Fibroblast of skin of scalp (primary cell): ENCODE measurements at places on chromosomes 5 and 9.
A peak's percentile ranks its signal among the peaks of the same experiment; 100 is the strongest.

DNA sequence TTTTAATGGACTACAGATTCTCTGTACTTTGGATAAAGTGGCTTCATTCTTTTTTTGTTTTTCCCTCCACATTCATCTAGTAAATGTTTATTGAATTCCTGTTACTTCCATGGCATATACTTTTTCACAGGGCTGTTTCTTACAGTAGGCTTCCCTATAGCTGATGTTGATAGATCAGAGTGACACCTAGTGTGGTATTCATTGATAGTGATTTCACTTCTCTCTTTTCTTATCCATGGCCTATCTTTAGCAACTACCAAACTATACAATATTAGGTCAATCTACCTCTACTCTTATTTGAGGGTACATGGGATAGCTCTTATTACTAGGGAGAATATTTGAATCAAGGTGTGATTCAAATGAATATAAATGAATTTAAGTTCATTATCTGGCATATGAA, 35.8 kb downstream of the FSD1L start:
- no peak for DNase-seq

GRCh38 chr5:159947708-159948358, 31.6 kb downstream of the ADRA1B start:
- peak; percentile 53 for DNase-seq

- no peak for DNase-seq
Measured at GRCh38 chr5:6432206-6432605, 16.5 kb upstream of the UBE2QL1 start.

GRCh38 chr9:35510754-35511428, 21.0 kb downstream of the RUSC2 start:
- peak; percentile 100 for DNase-seq

DNA sequence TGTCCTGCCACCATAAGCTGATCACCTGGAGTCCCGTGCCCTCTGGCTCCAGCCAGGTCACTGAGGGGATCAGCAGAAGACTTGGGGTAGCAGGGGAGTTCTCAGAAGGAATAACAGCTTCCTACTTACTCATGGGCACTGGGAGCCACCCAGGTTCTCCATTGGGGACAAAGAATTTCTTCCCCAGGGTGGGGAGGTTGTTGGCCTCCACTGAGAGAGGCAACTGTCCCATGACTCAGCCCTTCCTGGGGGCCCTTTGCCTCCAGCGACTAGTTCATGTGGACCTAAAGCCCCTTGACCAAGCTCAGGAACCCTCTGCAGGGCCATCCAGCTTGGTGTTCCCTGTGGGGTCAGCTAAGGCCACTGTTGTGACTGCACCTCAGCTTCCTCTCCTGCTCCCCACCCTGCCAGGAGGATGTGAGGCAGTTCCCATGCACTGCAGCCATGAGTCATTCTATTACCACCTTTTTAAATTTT, 175.0 kb downstream of the AUH start:
- DNase-seq: no peak

DNA sequence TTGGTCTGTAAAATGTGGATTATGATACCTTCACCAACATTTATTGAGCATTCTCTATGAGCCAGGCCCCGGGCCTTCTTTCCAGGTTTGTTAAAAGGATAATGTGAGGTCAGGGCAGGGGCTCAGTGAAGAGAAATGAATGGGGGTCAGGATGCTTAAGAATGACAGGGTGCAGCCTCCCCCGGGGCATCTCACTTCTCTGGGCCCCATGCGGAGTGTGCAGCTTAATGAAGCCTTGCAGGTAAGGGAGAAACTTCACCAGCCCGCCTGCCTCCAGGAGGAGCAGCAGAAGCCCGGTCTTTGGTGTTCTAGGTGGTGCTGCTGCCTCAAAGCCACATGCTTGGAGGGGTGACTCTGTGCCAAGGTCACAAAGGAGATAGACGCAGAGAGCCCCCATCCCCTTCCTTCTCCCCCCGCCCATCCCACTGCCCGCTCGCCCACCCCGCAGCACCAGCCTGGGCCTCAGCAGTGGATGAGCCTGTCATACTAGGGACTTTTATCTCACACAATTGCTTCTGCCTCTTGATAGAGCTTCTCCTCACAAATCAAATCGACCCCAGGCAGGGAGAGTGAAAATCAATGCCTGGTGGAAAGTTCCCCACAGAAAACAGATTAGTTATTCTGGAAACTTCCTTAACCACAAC, 244.8 kb downstream of the PBX3 start:
- DNase-seq: no peak

GRCh38 chr5:179215576-179215975, 129.7 kb downstream of the ADAMTS2 start:
- DNase-seq: peak; percentile 26

GRCh38 chr9:105330755-105331154, 86.3 kb downstream of the SLC44A1 start:
- DNase-seq: no peak

DNA sequence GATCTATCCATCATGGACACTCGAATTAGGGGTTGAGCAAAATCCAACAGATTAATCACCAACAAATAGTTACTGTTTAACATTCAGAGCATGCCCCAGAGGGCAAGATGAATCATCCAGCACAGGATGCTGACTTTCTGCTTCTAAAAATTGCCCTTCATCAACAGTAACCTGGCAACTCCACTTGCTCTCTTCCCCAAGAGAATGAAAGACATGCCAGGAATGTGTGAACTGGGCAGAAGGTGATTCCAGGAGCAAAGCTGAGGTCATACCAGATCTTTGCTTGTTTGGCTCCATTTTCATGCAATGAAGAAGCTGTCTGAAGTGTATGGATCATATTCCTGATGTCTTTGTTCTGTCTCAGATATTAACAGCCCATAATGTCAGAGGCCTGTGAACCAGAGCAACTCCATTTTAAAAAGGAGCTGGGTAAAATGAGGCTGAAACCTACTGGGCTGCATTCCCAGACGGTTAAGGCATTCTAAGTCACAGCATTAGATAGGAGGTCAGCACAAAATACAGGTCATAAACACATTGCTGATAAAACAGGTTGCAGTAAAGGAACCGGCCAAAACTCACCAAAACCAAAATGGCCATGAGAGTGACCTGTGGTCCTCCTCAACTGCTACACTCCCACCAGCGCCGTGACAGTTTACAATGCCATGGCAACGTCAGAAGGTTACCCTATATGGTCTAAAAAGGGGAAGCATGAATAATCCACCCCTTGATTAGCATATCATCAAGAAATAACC, 2.5 kb upstream of the ZNF367 start:
- DNase-seq: peak; percentile 92

DNA sequence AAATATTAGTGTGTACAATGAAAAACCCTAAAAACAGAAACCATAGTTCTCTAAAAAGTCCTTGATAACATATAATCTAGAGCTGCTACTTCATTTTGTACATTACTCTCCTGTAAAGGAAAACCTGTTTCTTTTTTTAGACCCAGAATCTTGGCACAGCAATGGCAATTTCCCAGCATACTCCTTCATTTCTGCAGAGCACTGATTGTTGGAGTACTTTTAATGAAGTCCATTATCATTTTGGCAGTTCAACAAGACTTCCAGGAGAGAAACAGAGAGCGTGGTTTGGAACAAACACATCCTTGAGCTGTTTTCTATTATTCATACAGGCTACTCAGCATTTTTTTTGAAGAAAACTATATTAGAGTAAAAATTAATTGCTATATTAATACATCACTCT, 22.7 kb upstream of the MROH2B start:
- no peak for DNase-seq

- peak; percentile 5 for DNase-seq
Measured at GRCh38 chr5:30279237-30279636, 914.2 kb upstream of the CDH6 start.

GRCh38 chr9:99299211-99300102, 77.4 kb downstream of the SEC61B start:
- DNase-seq: peak; percentile 67

- no peak for DNase-seq
Measured at GRCh38 chr5:97449172-97449571, 266.1 kb upstream of the RIOK2 start.

GRCh38 chr5:37045703-37046102, 169.1 kb downstream of the NIPBL start:
- no peak for DNase-seq

- DNase-seq: peak; percentile 18
Measured at GRCh38 chr5:123659495-123659894, 147.5 kb downstream of the CSNK1G3 start.

- peak; percentile 73 for DNase-seq
Measured at GRCh38 chr5:10563945-10564837, at the start of gene ANKRD33B. Gene ANKRD33B, plus strand, starts transcription at chr5:10564070. Its CDS starts 398 bp downstream, at chr5:10564468.

DNA sequence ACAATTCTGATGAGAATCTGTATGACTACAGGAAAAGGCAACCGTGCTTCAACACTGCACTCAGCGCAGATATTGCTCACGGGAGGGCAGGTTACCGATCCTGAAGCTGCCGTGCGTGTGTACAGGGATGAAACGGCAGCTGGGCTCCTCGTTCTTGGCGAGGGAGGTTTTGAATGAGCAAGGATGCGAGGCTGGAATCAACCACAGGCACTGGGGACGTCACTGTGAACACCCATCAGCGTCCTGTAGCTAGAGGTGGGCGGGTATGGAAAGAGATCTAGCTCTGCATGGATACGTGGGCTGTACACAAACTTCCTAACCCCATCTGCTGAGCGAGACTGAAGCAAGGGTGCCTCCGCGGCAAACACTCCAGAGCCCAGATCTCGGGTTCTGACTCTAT, 84.3 kb upstream of the COL5A1 start:
- no peak for DNase-seq

DNA sequence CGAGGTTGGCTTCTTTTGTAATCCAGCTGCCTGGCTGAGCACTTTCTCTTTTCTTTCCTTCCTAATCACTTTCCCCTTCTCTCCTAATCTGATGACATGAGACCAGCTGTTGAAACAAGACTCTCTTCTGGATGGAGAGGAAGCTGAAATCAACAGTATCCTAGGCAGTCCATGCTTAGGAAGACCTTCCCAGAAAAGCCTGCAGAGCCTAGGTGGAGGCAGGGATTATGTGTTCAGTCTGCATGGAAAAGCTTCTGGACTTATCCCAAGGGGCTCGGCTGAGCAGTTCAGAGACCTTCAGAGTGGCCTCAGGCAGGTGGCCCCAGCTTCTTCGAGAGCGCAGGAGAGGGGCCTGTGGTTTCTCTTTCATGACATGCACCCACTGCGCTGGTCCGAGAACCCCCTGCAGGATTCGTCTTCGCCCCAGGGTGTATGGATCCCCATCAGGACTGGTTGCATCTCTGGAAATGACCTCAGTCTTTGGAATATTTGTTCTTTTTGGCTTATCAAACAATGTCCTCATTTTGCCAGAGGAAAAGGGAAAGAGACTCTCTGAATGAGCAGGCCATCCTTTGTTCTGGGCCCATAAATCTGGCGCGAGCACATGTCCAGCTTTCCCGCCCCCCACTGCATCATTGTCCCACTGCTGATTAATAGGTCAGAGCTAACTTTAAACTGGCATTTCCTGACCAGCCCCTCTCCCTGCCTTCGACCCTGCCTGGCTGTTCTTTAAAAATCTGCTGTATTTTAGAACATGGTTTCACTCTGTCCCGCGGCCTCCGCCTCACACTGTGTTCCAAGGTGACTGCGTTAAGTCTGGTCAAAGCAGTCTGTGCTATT, 177.9 kb upstream of the KLF4 start:
- no peak for DNase-seq

GRCh38 chr5:115551415-115551814, 6.8 kb upstream of the FEM1C start:
- peak; percentile 43 for DNase-seq

DNA sequence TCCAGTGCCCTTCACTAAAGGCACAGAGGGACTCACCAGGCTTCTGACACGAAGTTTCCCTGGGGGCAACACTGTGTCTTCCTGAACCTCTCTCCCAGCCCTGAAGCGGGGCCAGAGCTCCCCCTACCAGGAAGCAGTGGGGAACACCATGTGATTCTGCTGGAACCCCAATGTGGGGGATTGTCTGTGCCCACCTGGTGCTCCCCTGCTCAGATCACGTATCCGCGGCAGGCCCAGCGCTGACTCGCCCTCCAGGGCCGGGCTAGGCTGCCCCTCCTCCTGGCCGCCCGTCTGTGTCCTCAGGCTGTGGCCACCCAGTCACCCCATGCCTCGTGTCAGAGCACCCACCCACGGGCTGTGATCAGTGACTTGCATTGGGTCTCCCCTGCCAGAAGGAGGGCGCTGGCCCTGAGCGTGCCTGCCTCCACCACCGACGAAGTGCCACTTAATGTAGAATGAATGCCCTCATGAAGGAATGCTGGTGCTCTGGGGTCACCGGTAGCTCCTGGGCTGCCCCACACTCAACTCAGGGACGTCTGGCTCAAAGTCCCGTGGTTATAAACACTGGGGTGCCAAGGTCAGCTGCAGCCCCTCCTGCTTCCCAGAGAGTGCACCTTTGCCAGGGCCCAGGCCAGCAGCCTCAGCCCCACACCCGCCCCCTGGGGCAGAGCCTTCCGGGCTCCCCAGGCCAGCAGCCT, 22.1 kb downstream of the SARDH start:
- peak; percentile 38 for DNase-seq

- DNase-seq: peak; percentile 34
Measured at GRCh38 chr9:119370816-119371215, 1.6 kb upstream of the BRINP1 start.

GRCh38 chr5:147461915-147462314, 48.0 kb downstream of the DPYSL3 start:
- peak; percentile 46 for DNase-seq

GRCh38 chr5:173637340-173637739, 20.9 kb upstream of the BOD1 start:
- DNase-seq: no peak

GRCh38 chr5:177607452-177608192, 7.7 kb downstream of the B4GALT7 start:
- DNase-seq: peak; percentile 83

- DNase-seq: no peak
Measured at GRCh38 chr5:42108468-42108867, 183.4 kb downstream of the FBXO4 start.

- peak; percentile 11 for DNase-seq
Measured at GRCh38 chr5:133754575-133755169, 142.3 kb upstream of the FSTL4 start.

DNA sequence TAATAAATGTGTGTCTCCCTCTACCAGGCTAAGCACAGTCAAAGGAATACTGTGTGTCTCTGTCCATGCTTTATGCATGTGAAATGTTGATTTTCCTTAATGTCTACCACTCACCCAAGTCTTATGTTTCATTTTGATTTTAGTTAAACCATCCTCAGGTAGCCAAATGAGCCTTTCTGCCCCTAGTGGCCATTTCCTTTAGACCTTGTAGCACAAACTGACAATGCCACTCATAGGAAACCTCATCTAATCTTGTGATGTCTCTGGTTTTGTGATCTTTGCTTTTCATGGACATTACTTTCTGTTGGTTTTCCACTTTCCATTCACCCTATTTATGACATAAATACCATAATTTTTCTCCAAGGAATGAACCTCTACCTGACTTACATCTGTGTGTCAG, 820.8 kb downstream of the MAT2B start:
- no peak for DNase-seq

DNA sequence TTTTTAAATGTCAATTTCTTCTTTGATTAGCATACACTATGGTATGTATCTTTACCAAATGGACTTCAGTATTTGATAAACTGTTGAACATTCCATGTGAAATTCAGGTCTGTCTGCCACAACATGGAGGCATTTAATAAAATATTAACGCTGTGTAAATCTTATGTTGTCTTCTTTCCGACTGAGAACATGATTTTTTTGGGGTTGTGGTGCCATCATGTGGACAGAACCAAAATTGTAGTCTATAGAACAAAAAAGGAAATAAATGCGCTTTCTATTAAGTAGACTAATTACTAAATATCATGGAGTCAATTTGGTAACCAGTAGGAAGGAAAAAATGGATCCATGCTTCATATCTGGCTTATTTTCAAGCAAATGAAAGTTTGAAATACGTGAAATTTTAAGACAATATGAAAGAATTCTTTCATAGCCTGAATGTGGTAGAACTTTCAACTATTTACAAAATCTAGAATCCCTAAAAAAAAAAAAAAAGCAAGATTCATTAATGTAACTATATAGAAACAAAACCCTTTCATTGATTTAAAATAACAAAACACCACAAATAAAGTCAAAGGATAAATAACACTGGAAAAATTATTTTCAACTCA, 2.8 kb upstream of the PLK2 start:
- DNase-seq: peak; percentile 75
